ENCODE measurements at places on chromosomes 6 and 20.
A peak's percentile ranks its signal among the peaks of the same experiment; 100 is the strongest.

- DNase-seq, result no peak
These were observed 801.2 kb upstream of the FLRT3 start for GRCh38 chr20:15138548-15139126.

DNA sequence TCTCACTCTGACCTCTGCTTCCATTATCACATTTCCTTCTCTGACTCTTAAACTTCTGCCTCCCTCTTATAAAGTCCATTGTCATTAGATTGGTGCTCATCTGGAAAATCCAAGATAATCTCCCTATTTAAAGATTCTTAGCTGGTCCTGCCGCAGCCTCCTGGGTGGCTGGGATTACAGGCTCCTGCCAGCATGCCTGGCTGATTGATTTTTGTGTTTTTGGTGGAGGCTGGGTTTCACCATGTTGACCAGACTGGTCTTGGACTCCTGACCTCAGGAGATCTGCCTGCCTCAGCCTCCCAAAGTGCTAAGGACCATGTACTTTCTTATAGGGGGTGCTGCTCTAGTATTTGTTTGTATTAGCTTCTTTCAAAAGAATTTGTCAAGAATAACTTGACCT lies 5.3 kb upstream of the RPF2 start:
- no peak for DNase-seq

GRCh38 chr20:30812739-30813411 lies 444.6 kb upstream of the DEFB115 start:
- no peak for DNase-seq

DNA sequence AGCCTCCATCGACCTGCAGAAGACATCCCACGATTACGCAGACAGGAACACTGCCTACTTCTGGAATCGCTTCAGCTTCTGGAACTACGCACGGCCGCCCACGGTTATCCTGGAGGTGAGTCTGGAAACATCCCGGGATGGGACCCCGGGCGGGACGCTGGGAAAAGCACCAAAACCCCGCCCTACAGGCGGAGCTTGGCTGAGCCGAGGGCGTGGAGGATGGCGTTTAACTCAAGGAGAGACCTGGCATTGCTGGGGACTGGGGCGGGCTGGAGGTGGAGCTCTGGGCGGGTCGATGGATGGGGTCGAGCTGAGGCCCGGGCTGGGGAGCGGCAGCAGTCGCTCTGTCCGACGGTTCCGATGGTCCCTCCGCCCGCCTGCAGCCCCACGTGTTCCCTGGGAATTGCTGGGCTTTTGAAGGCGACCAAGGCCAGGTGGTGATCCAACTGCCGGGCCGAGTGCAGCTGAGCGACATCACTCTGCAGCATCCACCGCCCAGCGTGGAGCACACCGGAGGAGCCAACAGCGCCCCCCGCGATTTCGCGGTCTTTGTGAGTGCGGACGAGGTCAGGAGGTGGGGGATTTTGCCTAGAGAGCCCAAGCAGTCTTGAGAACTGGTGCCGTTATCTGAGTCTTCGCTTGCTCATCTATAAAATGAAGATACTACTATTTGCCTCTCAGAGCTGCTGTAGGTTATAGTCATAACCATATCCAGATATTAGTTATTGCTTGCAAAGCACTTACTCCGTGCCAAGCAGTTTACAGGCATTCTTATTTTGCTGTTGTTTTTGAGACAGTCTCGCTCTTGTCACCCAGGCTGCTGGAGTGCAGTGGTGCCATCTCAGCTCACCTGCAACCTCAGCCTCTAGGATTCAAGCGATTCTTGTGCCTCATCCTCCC lies 3.8 kb downstream of the SPAG4 start:
- peak; percentile 68 for DNase-seq

DNA sequence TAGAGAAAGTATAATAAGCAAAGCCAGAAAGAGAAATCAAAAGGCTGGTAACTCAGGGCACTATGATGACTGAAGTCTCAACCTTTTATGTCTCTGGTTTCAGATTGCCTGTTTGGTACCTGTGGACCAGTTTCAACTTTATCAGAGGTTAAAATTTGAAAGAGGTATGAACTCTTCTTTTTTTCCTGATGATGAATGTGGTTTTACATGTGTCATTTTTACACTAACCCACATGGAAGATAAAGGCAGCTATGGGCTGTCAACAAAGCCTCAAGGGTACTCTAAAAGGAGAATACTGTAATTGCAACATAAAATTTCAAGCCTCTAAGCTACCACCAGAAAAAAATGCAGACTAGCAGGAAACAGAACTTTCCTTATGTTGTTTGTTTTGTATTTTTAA lies 52.4 kb downstream of the RNF144B start:
- DNase-seq, result no peak

- DNase-seq, result no peak
These were observed 23.2 kb upstream of the DAAM2 start for GRCh38 chr6:39769012-39769411.

DNA sequence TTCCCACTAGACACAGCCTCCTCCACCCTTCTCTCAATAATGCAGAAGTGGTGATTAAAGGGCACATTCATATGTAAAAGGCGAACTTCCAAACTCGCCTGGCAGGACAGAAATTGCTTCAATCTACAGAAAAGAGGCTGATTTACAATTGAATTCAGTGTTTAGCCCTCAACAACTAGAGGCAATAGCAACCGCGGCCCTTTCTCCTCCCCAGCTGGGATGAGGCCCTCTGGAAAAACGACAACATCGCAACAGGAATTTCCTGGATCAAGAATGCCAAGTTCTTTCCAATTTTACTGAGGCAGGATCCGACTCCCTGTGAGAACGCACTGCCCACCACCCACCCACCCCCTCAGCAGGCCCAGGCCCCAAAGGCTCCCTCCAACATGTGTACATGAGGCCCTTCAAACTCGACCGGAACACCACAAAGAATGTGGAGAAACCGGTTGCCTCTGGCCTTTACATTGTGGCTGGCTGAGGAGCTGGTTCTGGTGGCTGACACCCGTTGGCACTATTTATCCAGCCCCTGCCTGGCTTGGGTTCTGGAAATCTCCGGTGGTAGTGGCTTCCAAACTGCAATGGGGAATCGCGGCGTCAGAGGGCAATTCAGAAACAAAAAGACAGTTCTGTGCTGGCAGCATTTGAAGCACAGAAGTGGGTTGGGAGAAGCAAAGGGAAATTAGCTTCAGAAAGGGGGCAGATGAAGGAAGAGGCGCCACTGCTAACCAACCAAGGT lies 36.8 kb downstream of the ZMYND8 start:
- peak; percentile 76 for DNase-seq

GRCh38 chr6:104955491-104955890 lies 1.4 kb upstream of the LIN28B start:
- no peak for DNase-seq

DNA sequence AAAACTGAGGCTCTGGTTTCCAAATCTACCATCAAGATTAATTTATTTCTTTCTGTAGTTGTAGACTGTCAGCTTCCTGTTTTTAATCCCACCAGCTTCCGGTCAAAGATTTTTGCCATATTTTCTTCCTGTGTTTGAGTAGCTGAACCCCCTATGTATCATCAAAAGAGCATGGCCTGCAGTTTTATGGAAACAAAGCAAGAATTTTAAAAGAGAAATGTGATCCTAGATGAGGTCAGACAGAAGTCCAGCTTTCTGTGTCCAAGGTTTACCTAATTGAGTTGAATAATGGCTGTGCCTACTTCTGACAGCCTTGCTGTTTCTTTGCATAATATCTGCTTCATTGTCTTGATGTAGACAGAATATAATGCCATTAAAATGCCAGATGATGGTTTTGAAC lies 163.7 kb downstream of the CARMIL1 start:
- DNase-seq, result no peak

DNA sequence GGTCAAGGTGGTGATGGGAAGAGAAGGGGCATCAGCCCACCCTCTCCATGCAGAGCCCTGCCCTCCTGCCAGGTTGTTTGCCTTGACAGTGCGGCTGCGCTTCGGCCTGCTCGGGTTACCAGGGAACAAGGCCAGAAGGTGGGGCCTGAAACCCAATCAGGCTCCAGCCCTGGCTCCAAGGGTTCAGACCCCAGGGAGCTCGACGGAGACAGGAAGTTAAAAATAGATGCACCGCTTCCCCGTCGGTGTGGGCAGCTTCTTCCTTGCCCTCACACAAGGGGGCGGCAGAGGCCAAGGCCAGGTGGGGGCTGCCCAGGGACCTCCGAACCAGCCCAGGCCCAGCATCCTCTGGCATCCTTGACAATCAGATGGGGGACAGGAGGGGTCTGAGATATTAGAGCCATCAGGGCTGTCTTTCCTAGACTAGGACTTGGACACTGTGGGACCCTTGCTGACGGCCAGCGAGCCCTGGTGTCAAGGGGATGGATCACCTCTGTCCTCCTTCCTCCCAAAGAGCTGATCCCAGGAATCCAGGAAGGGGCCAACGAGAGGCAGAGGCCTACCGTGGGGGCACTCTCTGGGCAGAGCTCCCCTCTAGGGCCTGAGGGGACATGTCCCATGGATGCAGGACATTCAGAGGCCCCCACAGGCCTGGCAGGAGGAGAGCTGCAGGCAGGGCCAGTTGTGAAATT lies 65.2 kb downstream of the RIPOR3 start:
- DNase-seq, result peak; percentile 57

DNA sequence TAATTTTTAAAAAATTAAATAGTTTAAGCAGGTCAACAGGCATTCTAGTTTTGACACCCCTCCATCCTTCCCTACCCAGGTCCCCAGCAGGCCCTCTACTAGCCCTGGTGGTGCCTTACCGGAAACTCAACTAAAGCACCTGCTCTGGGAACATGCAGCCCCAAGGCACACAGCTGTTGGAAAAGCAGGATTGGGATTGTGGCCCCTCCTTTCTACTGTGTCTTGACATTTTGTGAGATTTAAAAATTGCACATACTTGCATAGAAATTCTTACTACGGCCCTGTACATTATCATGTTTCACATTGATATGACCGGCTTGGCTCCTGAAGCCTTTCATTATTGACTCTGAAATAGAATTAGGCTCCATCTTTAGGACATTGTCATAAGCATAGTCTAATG lies 423.2 kb downstream of the GRIK2 start:
- DNase-seq, result no peak

GRCh38 chr20:21202259-21202658 lies 76.4 kb downstream of the KIZ start:
- DNase-seq, result no peak

GRCh38 chr6:1024161-1024560 lies 287.7 kb upstream of the FOXQ1 start:
- DNase-seq, result no peak

DNA sequence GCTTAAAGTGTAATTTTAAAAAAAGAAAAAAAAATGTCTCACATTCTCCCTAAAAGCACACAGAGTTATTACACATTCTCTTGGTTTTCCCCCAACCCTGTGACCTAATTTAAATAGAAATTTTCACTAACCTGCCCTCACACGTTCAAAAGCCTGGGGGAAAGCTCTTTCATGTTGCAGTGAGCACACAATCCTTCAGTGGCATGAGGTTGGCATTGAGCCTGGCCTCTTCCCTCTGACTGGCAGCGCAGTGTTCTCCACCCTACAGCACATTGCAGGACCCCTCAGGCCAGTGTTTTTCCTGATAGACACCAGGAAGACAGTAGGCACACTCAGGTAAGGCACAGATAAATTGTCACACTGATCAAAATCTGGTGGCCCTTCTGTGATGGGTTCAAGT lies 34.1 kb downstream of the TNFRSF21 start:
- DNase-seq, result no peak

DNA sequence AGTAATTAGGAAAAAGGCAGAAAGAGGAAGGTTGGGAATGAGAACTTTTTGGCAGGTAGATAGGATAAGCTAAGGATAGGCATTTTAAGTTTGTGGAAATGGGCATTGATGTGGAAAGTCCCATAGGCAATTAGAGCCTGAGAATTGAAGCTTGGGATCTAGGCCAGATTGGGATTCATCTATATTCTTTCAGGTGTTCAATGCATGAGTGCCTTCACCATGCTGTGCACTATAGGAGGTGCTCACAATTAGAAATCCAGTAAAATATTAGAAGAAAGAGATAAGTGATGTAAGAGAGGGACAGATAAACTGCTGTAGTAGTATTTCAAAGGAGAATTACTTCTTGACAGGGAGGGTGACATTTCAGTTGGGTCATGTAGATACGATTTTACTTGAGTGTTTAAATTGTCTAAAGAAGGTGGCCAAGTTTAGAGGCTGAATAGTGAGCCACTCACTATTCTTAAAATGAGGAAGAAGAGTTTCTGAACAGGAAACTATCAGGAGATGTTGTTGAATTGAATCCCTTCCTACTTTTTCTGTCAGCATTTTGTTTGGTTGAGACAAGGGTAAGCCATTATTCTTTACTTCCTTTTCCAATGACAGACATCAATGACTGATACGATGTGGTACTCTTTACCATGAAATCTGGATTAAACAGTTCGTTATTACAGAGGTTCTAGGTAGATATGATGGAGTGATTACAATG lies 31.0 kb upstream of the CTAGE9 start:
- DNase-seq, result no peak

DNA sequence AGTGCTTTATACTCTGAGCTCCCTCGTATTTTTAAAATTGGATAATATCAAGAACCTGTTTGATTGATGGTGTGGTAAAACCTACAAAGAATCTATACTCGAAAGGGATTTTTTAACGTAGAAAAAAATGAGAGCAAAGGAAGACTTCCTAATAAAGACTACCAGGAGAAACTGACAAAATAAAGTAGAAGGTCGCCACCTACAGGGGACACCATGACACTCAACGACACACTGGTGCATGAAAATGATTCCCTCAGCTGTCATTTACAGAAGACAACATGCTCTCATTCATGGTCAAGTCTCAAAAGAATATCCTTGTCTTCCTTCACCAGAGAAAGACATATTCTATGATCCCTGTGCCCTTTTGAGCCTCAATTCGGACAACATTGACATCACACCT lies 10.1 kb upstream of the NHSL1 start:
- no peak for DNase-seq

- no peak for DNase-seq
These were observed 7.8 kb downstream of the RBM38 start for GRCh38 chr20:57398901-57399535.

DNA sequence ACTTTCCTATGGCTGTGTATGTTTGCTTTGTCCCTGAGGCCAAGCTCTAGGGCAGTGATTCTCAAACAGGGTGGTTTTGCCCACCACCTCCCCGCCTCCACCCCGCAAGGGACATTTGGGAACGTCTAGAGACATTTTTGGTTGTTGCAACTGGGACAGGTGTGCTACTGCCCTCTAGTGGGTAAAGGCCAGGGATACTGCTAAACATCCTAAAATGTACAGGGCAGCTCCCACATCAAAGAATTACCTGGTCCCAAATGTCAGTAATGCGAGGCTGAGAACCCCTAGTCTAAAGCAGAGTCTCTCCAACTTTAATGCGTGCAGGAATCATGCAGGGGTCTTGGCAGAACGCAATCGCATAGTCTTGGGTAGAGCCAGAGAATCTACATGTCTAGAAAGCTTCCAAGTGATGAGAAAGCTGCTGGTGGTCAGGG lies 5.1 kb downstream of the KCNS1 start:
- DNase-seq, result peak; percentile 68
